ENCODE measurements at places on chromosomes 4 and X.

GRCh38 chr4:8538076-8538702, 42.0 kb upstream of the GPR78 start:
- DNase-seq, result no peak

DNA sequence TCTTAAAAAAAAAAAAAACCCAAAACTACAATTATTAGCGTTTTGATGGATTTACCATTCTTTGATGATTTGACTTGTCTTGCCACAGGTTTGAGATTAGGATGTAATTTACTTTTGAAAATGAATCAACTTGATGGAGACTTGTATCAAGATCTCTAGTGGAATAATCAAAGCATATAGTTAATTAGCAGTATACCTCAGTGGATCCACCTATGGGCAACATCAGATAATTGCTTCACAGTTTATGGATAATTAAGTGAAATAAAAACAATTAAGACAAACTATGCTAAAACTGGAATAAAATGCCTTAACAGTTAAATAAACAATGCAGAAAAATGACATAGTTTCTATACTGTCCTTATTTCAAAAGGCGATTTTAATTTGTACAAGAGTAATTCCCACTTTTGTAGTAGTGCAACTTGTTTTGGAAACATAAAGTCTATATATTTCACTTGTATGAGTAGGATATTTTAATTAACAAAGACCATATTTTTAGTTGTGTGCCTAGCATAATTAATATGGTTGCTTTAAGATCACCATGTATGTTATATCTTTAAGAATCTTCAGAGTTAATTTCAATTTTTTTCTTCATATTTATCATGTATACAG, 4.2 kb downstream of the CPEB2 start:
- no peak for DNase-seq

- no peak for DNase-seq
Measured at GRCh38 chr4:168832763-168833575, 177.1 kb downstream of the CBR4 start.

- DNase-seq, result no peak
Measured at GRCh38 chrX:120759685-120760084, 116.0 kb downstream of the CT47B1 start.

- no peak for DNase-seq
Measured at GRCh38 chrX:45011131-45011530, 138.1 kb downstream of the KDM6A start.

GRCh38 chrX:3268829-3269228, 77.6 kb downstream of the MXRA5 start:
- DNase-seq, result no peak

- DNase-seq, result no peak
Measured at GRCh38 chrX:6674734-6675133, 139.8 kb upstream of the VCX3A start.

GRCh38 chr4:100177855-100178254, 12.4 kb downstream of the DDIT4L start:
- DNase-seq, result no peak

DNA sequence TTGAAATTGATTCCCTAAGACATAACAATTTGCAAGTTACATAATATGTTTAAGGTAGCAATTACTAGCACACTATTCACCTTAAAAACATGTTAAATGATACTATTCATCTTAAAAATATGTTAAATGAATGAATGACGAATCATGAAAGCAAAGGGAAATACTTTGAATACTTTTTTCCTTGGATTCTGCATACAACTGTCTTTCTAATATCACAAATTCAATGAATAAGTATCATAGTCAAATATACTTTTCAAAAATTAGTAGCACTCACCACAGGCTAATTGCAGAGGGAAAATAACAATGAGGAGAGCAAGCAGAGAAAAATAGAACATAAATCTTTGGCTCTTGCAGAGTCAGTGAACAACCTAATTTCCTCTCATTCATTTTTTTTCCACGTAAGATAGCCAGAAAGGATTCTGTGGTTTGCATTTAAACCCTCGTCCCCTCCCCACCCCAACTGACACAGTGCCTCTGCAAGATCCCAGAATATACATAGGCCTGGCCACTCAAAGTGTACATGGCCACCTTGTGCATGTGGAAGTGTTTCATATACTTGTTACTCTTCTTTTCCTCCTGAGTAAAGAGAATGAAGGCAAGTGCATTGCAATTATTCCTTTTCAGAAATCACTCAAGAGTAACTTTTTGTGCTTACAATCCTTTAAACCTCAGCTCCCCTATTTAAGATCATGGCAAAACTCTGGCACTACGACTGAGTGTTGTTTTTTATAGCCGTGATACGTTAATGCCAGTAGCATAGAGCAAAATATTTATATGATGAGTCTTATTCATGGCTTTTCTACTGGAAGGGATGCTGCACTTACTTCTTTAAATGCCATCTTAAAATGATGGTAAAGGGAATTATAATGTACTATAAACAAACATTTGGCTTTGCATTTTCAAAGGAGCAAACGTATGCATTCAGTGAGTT, 236.4 kb downstream of the PDGFC start:
- no peak for DNase-seq

GRCh38 chrX:24133312-24133711, 16.2 kb upstream of the ZFX start:
- DNase-seq, result no peak

GRCh38 chrX:16125520-16126149, 2.3 kb downstream of the GRPR start:
- DNase-seq, result no peak

- DNase-seq, result no peak
Measured at GRCh38 chr4:7971881-7972500, 32.3 kb upstream of the AFAP1 start.

GRCh38 chr4:165369522-165369921, 9.3 kb upstream of the CPE start:
- no peak for DNase-seq

- no peak for DNase-seq
Measured at GRCh38 chr4:37754410-37755185, 68.4 kb upstream of the RELL1 start.

DNA sequence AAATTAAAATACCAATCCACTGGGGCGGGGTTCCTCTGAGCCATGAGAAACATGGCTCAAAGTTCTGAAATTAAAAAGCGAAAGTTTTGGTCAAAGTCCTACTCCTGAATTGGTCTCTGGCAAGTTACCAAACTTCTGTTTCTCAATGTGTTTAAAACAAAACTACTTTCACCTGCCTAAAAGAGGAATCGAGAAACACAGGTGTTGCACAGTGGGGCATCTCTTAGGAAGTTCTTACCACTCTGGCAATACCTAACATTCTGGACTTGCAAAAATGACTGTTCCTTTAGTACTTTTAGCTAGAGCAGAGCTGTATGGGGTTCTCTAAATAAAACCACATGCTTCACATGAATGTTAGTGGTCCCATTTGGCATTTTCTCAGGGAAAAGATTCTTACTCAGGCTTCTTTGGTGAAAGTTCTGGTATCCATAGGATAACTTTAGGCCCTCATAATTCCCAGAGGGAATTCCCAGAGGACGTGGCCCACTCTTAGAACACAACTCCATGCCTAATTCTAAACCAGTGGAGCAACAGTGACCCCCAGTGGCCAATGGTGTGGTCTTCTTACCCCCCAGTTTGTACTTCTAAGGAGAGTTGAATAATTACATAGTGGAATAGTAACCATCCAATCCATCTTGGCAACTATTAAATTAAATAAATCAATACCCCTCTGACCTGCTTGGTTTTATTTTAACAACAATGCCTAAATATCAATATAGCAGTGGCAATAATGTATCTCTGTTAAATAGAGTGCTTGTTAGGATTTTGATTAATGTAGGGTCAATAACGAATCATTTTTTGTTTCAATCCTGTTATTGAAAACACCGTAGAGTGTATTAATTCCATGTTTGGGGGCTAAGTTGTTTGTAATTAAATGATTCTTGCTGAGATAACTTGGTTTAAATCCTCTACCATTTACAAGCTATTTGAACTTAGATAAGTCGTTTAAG, 21.9 kb downstream of the BMP3 start:
- DNase-seq, result no peak

- no peak for DNase-seq
Measured at GRCh38 chrX:50045823-50046222, 123.4 kb downstream of the CLCN5 start.

- no peak for DNase-seq
Measured at GRCh38 chr4:56701644-56702043, 20.5 kb upstream of the HOPX start.

DNA sequence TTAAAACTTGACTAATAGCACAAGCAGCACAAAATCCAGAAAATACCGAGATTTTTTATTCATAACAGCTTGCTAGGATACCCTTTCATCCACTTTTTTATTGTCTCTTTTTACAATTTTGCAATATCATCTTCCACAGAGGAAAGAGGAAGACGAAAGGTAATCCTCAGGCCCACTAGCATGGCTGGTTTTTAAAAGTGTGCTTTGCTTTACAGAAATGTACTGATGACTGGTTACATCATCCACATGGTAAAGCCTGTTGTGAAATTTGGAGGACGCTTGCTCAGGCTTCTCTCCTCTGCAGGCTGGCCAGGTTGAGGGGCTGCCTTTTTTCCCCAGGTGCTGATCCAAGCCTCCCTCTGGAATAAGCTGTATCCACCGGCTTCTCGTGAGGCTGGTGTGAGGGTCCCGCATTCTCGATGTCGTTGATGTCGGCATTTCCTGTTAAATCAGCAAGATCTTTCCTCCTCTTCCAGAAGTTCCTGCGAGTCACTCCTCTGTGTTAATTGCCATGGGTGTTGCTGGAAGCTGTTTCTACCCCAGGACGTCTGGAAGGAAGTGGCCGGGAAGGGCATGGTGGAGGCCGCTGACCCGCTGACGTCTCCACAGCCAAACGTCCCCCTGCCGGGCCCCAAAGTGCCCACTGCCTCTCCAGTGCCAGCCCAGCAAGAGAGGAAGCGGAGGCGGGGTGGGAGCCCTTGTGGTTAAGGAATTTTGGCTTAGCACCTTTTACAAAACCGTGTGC, 5.8 kb upstream of the DGKQ start:
- DNase-seq, result no peak

DNA sequence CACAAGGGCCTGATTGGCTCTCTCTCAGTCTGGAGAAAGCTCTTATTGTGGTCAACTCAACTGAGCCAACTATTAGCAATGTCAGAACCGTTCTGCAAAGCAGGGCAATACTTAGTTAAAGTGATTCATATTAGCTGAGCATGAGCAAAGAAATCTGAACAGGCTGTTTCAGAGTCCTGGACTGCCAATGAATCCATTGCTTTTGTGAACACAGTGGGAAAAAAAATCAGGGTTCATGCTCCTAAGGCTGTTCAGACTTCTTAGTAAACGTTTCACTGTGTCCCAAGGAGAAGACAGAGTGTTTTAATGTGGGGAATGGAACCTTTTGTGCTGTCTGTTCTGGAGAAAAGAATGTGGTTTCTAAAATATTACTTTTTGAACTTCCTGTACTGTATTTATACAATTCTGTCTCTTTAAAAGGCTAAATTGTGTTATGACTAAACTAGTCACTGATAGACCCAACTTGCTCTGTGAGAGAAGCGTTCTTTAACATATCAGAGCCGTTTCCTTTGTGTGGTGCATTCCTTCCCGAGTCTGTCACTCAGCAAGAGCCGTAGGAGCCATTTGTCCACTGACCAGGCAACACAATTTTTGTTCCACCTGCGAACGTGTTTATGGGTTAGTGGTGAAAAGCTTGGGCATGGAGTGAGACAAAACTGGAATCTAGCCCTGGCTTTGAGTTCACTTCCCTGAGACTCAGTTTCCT, 366.1 kb downstream of the FBXO8 start:
- DNase-seq, result no peak

DNA sequence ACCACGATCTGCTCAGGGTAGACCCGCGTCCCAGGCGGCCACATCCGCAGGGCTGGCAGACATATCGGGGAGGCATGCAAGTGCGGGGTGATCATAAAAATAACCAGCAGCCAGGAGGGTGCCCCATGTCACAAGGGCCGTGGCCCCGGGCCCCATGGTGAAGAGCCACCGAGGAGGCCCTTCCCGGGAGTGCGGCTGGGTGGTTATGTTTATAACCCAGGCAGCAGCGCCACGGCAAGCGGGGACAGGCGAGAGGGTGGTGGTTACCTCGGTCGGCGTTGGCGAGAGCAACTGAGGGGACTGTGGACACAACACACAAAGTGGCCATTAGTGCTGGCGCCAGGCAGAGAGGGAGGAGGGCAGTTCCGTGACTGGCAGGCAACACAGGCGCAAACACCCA, 92.7 kb upstream of the AFAP1 start:
- DNase-seq, result no peak

DNA sequence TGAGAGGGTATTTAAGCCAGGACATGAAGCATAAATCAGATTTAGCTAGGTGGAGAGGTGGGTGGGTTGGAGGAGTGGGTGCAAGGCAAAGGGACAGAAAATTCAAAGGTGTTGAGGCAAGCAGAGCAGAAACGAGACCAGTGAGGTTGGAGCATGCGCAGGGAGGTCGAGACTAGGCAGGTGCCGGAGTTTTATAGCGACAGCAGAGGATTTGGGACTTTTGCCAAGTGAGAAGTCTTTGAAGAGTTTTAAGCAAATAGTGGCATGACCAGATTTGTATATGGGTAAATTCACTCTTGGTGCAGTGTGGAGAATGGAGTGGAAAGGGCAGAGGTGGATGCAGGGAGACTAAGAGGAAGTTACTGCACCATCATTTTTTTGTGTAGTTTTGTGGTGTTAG, 107.0 kb upstream of the TLR2 start:
- DNase-seq, result no peak

- DNase-seq, result no peak
Measured at GRCh38 chr4:17385403-17385802, 126.5 kb downstream of the QDPR start.

DNA sequence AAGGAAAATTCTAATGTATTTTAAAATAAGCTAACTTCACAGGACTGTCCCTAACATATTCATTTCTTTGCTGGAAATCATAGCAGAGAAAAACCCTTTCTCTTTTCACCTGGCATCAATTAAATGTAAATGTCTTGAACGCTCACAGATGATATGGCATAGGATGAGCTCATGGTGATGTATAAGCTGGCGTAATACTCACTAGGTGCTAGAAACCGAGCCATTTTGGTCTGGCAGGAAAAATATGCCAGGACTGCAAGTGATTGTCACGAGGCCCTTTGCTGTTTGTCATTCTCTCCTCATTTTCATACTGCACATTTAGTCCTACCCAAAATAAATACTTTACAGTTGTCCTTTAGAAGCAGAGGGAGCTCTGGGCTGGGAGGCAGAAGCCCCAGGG, 222.7 kb upstream of the LNX1 start:
- DNase-seq, result no peak

- no peak for DNase-seq
Measured at GRCh38 chr4:53991821-53992220, 72.6 kb downstream of the CHIC2 start.

DNA sequence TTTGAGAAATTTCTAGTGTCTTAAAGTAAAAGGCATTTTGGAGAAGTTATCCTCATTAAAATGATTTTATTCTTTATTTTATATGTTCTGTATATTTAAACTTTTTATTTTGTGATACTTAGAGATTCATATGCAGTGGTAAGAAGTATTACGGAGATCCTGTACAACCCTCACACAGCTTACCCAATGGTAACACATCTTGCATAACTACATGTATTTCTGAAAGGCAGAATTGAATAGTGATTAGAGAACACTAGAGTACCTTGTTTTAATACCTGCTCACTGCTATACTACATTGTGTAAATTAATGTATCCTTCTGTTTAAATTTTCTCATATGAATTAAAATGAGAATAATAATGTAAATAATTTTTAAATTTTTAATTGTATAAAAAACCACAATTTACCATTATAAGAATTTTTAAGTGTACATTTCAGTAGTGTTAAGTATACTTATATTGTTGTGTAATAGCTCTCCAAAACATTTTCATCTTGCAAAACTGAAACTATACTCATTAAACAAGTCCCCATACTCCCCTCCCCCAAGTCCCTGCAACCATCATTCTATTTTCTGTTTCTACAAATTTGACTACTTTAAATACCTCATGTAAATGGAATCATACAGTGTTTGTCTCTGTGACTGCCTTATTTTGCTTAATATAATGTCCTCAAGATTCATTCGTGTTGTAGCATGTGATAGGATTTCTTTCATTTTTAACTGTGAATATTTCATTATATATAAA, 45.4 kb downstream of the INTS12 start:
- DNase-seq, result no peak
